ENCODE measurements at places on chromosomes 1 and 21. TPM values are rescaled to one million over a fixed set of nuclear protein-coding genes. Genes with fewer than 3 reads are reported as not detected.

GRCh38 chr1:218705391-218705790, 360.3 kb downstream of the TGFB2 start:
- DNase-seq, result no peak

DNA sequence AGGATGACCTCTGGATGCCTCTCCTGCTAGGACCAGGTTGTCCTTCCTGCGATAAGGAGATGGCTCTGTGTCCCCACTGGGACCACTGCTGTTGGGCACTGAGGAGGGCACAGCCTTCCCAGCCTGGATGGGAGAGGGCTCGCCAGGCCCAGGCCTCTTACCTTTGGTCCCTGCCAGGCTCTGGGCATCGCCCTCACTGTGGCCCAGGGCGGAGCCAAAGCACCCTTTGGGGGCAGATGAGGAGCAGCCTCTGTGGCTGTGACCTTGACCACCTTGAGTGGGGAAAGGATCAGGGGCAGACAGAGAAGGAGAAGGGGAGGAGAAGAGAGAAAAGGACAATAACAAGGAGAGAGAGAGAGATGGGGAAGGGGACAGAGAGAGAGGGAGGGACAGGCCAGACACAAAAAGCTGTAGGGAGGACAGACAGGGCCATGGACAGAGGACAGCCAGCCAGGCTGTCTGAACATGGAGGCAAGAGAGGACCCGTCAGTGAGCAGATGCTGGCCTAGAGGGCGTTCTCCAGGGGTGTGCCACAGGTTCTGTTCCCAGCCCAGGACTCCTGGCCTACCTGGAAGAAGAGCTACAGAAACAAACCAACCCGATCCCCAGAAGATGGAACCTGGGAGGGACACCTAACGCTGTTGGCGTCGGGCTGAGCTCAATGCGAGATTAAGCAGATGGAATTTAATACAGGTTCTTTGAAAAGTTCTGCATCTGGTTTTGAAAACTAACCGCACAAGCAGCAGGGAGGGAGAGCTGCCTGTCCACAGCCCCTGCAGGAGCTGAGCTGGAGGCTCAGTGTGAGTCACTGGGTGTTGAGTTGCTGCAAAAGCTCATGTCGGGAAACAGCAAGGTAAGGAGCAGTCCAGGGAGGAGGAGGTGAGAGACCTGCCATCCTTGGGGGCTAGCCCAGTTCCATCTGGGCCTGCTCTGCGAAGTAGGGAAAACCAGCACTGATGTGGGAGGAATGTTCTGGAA, 262.1 kb downstream of the PTPRU start:
- peak; percentile 54 for DNase-seq

DNA sequence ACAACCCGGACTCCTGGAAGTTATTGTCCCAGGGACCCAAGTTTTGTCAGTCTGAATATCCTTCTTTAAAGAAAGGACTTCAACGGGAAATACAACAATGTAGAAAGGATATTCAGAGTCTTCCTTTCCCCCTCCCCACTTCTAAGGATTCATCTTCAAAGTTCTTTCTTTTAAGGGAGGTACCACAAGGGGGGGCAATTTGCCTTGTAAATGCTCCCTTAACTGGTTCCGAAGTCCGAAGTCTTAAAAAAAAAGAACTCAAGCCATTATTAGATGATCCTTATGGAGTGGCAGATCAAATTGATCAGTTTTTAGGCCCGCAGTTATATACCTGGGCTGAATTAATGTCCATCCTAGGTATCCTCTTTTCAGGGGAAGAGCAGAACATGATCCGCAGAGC, 47.0 kb downstream of the SERINC2 start:
- no peak for DNase-seq

- DNase-seq, result no peak
Observed at GRCh38 chr1:23787701-23788100, 3.2 kb upstream of the LYPLA2 start.

- no peak for DNase-seq
Observed at GRCh38 chr1:245246433-245246832, 91.6 kb downstream of the KIF26B start.

DNA sequence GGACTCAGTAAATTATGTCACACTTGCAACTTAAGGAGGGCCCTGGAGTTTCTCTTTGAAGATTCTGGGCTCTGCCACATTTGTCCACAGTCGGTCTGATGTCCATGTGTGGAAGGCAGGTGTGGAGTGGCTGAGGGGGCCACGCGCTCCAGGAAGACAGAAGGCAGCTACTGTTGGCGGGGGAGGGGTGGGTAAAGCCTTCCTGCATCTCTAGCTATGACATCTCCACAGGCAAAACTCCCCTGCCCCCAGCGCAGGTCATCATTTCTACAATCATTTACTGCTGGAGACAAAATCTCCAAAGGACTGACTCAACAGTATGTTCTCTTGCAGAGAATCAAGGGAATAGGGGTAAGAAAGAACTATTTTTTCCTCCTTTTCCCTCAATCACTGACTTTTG, 11.4 kb upstream of the TSPEAR start:
- peak; percentile 54 for DNase-seq

DNA sequence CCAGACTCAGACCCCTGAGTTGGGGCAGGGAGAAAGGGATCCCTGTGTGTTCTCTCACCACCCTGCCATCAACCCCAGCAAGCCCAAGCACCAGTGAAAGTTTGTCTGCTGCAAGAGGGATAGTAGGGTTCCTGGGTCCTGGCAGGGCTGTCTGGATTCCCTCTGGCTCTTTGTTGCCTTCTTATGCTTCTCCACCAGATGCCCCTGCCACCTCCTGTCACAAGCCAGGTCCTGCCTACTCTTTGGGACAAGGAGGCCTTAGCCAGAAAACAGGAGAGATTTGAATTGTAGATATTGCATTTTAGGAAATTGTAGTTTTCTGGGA, 21.7 kb downstream of the UBE2T start:
- no peak for DNase-seq

DNA sequence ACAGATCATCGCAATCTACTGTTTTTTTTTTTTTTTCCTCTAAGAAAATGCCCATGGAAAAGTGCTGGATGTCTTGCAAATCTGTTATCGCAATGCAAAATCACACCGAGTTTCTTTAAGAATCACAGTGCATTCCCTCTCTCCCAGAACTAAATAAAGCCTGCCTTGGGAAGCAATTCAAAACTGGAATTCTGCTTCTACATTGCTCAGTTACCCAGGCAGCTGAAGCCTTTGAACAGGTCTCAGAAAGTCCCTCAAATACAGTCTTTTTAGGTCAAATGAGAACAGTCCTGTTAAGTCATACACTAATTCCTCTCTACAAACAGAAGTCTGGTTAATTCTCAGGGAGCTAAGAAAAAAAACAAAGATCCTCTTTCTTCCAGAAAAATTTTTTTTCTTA, 46.3 kb downstream of the SLC30A10 start:
- DNase-seq, result no peak

GRCh38 chr1:225565847-225566246, 87.1 kb downstream of the ENAH start:
- DNase-seq, result no peak

GRCh38 chr1:88742531-88742930, 58.5 kb downstream of the PKN2 start:
- no peak for DNase-seq

GRCh38 chr1:67616394-67616985, 68.5 kb upstream of the GADD45A start:
- no peak for DNase-seq

- DNase-seq, result no peak
Observed at GRCh38 chr1:156128308-156128653, 13.8 kb downstream of the LMNA start.

DNA sequence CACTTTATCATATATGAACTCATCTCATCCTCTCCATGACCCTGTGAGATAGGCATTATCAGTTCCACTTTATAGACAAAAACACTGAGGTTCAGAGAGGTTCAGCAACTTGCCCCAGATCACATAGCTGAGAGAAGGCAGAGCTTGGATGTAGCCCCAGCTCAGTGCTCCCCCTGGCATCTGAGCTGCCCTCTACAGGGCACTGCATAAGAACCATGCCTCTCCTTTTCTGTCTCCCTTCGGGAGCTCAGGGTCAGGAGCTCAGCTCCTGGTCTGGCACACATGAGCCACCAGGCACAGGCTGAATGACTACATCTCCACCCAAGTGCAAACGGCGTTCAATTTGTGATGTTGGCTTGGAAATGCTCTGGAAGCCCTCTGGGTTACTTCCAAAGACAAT, 16.9 kb downstream of the RAB7B start:
- no peak for DNase-seq

- DNase-seq, result no peak
Observed at GRCh38 chr1:117654493-117655219, 48.8 kb downstream of the TENT5C start.

DNA sequence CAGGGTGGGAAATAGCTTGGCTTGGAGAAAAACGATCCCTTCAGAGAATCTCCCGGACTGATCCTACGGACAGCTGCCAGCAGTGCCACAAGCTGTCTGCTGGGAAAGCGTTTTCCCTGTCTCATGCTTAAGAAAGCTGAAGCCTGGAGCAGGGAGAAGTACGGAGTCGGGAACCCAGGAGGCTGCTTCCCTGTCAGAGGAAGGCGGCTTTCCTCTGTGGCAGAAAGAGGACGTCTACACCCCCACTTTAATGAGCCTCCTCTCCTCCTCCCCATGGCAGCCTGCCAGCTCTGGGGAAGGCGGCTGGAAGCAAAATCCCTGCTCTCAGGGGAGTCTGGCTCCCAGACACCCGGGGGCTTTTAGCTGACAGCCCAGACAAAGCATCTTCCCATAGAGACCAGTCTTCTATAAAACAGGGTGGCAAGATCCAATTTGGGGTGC, 7.3 kb downstream of the KIF21B start:
- no peak for DNase-seq

GRCh38 chr1:174160109-174160473, 771 bp downstream of the RABGAP1L start:
- no peak for DNase-seq

DNA sequence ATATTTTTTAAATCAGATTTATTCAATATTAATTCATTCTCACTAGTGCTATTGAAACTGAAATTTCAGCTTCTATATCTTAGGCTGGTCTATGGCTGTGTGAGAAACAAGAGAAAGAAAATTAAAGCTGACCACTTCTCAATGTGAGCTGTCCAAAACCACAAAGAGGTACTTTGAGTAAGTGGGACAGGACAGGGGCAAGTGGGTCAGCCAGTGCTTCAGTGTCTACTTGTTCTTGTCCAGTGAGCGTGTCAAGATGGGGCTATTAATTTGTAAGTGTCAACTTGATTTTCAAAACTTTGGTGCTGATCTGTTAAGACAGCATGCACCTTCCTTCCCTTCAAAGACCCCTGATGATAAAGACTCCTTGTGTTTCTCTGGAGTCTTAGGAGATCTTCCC, 533.9 kb downstream of the PLPP3 start:
- no peak for DNase-seq

DNA sequence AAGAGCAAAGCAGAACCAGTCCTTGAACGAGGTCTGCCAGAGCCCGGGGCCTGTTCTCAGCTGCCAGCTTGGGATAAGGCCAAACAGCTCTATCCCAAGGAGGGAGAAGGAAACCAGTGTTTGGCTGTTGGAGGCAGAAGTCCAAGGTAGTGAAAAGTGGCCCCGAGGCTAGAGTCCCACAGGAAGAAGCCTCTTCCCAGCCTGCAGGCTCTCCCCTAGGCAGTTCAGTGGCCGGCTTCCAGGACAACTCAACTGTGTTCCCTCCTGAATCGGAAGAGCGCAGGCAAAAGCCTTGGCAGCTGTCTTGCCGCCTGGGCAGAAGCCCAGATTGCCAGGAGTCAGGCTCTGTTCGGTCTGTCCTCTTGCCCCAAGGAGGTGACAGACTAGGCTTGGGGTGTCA, 19.3 kb downstream of the QSOX1 start:
- DNase-seq, result no peak

- DNase-seq, result no peak
Observed at GRCh38 chr1:108082738-108083562, 117.2 kb downstream of the SLC25A24 start.

DNA sequence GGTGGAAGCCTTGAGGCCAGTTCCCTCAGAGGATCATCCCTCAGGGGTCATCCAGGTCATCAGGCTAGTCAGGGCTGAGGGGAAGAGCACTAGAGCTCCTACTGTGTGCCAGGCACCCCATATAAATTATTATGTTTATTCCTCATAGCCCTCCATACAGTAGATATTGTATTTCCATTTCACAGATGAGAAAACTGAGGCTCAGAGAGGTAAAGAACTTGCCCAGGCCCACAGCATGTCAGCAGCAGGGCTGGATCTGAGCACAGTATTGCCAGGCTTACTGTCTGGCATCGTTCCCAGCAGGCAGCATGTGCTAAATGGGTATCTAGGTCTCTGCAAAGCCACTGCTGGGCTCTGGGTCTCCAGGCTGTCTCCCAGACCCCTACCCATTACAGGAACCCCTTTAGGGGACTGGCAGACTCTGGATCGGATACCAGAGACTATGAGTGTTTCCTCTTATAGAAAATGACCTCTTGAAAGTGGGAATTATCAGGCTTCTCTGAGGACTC, 153.3 kb downstream of the PTPRU start:
- peak; percentile 16 for DNase-seq

DNA sequence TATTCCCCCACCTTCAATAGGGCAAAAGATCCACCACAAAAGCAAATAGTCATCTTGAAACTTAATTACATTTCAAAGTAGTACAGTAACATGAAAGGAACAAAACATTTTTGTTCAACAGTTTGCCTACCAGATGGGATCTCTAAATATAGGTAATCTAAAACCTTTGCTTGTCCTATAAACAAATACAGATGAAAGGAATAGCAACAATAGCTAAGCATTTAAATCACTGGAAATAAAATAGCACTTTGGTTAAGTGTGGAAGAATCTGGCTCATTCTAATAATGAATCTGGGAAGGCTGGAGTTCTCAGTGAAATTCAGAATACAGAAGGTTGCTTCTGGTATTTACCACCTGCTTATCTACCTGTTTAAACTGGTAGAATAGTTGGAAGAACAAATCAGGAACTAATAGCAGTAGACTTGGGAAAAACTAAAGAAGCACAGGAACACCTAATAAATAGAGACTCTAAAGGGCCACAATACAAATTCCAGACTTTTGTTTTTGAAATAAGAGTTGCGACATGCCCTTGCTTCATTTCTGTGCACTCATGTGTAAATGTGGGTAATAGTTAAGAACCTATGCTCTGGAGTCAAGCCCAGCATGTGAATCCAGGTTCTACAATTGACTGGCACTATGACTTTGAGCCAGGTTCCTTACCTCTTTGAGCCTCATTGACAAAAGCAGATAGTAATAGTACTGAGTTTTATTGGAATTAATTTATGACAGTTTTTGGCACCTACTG, 2.3 kb upstream of the LYPLAL1 start:
- DNase-seq, result no peak

GRCh38 chr1:246373828-246374569, 133.1 kb downstream of the SMYD3 start:
- DNase-seq, result no peak

GRCh38 chr1:83546874-83547273, 452.1 kb downstream of the TTLL7 start:
- no peak for DNase-seq

- no peak for DNase-seq
Observed at GRCh38 chr1:48048064-48048463, 50.9 kb upstream of the TRABD2B start.

SPAG17 gene
- total RNA-seq, result 5.6 TPM

CD244 gene
- total RNA-seq, result 0.50 TPM

LYPD8 gene
- not detected for total RNA-seq

GJC2 gene
- 1.3 TPM for total RNA-seq

UTS2 gene
- not detected for total RNA-seq

CFHR5 gene
- not detected for total RNA-seq

JAM2 gene
- 10.0 TPM for total RNA-seq

WDR64 gene
- not detected for total RNA-seq

TEKT2 gene
- 9.6 TPM for total RNA-seq

ATG4C gene
- total RNA-seq, result 13.4 TPM

C1orf146 gene
- not detected for total RNA-seq

TMEM35B gene
- total RNA-seq, result 6.6 TPM

NMNAT2 gene
- 8.2 TPM for total RNA-seq

LYPLAL1 gene
- 25.7 TPM for total RNA-seq

NPHS2 gene
- 0.31 TPM for total RNA-seq

SIK1 gene
- 17.0 TPM for total RNA-seq

PCP4 gene
- 20.3 TPM for total RNA-seq
